ENCODE measurements at places on chromosomes 13 and 19.

DNA sequence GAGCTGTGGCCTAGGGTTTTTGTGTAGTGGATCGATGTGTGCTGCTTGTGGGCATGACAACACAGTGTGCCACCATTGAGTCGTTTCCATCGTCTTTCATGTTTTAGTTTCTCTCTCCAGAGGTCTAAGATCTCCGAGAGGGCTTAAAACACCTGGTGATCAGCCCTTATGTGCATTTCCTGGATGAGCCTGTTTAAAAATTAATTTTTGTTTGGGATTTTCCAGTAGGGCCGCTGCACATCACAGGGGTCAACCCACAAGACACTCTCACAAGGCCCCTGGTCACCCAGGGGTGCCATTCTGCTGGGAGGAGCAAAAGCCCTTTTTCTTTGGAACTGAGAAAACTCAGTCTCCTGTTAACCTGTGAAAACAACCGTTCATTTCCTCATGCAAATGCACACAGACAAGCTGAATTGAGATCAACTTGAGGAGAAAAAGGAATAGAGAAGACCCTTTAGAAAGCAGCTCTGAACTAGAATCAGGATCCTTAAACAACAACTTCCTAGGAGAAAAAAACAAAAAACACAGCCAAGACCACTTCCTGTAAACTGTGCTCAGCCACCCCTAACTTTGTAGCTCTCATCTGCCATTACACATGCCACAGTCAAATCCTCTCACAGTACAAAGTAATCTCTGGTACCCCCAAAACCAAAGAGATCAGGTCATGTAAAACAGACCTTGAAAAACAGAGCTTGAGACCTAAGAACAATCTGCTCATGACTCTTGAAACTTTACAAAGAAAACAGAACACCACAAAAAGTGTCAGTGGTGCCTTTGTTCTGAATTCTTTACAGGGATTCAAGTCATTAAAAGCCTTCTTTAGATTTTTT is 8.3 kb upstream of the MTRF1 start:
- no peak for DNase-seq

DNA sequence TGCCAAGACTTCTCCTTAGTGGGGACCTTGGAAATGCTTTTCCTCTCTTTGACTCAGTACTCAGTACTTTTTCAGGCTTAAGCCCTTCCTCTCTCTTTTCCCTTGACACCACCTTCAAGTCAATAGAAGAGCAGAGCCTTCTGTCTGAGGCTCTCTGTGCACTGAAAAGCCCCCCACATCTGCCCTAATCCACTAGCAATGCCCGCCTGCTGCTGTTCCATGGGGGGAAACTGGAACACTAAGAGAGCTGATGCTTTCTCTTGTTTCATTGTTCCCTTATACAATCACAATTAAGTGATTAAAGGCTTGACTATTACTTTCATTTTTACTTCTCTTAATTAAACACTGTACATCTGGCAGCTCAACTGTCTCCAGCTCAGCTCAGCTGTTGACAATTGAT is 254.5 kb downstream of the SLITRK6 start:
- DNase-seq = no peak

GRCh38 chr19:11970174-11970573 is 5.3 kb downstream of the ZNF763 start:
- no peak for DNase-seq

DNA sequence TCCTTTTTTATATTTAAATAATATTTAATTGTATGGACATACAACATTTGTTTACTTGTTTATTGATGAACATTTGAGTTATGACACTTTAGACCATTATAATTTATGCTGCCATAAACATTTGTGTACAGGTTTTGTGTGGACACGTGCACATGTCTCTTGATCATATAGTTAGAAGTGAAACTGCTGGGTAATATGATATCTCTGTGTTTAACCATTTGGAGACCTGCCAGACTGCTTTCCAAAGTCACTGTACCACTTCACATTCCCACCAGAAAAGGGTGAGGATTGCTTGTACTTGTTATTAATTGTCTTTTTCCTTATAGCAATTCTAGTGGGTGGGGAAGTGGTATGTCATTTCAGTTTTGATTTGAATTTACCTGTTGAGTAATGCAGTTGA is 145.6 kb upstream of the KLHL1 start:
- no peak for DNase-seq
